ENCODE measurements at places on chromosomes 6 and 20. TPM values are rescaled to one million over a fixed set of nuclear protein-coding genes. Genes with fewer than 3 reads are reported as not detected.
A peak's percentile ranks its signal among the peaks of the same experiment; 100 is the strongest.

GRCh38 chr6:30893666-30894065 is 9.3 kb downstream of the DDR1 start:
- DNase-seq, result no peak

- peak; percentile 50 for DNase-seq
These were observed 103.6 kb downstream of the NOL4L start for GRCh38 chr20:32481311-32482142.

The MACROD2 gene
- total RNA-seq, result 3.5 TPM

The TAAR1 gene
- total RNA-seq, result not detected

GRCh38 chr6:36244641-36245280 is 25.1 kb upstream of the PNPLA1 start:
- DNase-seq, result no peak

- DNase-seq, result no peak
These were observed 32.8 kb downstream of the LAMA4 start for GRCh38 chr6:112221561-112221960.

DNA sequence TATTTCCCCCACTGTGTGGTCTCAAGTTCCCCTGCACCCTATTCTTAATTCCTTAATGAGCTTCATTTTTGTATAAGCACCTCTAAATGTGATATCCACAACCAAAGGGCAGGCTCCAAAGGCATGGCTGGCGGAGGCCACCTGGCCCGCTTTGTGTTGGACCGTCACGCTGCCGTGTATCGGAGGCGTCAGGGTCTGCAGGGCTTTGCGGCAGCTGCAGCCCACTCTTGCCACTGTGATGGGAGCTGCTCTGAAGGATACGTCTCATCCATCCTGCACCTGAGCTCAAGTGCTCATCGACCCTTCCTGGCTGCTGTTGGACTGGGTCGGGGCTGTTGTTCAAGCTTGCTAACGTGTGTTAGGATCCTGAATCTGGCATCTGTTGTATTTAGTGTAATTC is 177.6 kb downstream of the ARID1B start:
- DNase-seq, result no peak

DNA sequence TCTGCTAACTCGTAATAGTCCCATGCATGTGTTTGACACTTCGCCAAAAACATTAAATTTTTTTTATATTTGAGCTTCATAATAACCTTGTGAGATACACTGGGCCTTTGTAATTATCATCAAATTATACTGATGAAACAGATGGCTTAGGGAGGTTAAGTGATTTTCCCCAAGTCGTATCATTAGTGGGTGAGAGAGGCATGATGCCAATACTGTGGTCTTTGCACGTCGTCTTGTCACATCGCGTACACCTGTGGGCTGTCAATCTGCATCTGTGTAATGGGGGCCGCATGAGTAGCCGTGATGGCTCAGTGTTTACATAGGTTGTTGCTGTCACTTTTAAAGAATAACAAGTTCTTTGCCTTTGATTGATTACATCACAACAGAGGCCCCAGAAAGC is 1.7 kb downstream of the PRL start:
- DNase-seq, result no peak

The STMND1 gene
- not detected for total RNA-seq

The SPDEF gene
- total RNA-seq, result not detected

- no peak for DNase-seq
These were observed 27.4 kb downstream of the DDO start for GRCh38 chr6:110387986-110388385.

The DACT2 gene
- 0.92 TPM for total RNA-seq

The EPB41L1 gene
- 19.6 TPM for total RNA-seq

The ITPA gene
- total RNA-seq, result 17.2 TPM

GRCh38 chr6:138219398-138219797 is 1.1 kb upstream of the PBOV1 start:
- DNase-seq, result no peak

GRCh38 chr6:110326057-110326456 is 32.1 kb downstream of the METTL24 start:
- DNase-seq, result no peak

DNA sequence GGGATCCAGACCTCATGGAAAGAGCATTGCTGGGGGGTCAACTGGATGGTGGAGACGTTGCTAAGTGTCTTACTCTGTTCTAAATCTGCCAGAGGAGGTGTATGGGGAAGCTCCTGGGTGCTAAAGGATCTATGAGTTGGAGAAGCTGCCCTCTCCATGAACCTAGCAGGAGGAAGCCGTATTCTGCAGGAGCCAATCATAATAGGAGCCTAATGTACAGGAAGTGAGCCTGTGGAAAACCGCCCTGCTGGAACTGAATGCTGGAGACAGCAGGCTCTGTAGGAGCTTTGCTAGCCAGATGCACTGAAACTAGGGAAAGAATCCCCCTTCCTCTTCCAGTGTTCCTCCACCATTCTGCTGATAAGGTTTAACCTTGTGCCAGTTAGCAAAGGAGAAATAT is 10.9 kb downstream of the CASP8AP2 start:
- no peak for DNase-seq

DNA sequence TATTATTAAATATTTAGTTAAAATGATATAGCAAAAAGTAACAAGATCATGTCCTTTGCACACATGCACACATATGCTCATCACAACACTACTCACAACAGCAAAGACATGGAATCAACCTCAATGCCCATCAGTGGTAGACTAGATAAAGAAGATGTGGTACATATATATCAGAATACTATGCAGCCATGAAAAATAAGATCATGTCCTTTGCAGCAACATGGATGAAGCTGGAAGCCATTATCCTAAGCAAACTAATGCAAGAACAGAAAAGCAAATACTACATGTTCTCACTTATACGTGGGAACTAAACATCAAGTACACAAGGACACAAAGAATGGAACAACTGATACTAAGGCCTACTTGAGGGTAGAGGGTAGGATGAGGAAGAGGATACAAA is 14.3 kb downstream of the AK9 start:
- no peak for DNase-seq

- no peak for DNase-seq
These were observed 49.0 kb upstream of the TENT5A start for GRCh38 chr6:81801489-81801888.

The WFDC10B gene
- total RNA-seq, result not detected

The EYA4 gene
- 20.2 TPM for total RNA-seq

- DNase-seq, result no peak
These were observed 9.7 kb upstream of the MRPS10 start for GRCh38 chr6:42227173-42227850.

Data from left ventricle myocardium superior (tissue), 1 donor.